ENCODE measurements at places on chromosomes 16 and 17.

DNA sequence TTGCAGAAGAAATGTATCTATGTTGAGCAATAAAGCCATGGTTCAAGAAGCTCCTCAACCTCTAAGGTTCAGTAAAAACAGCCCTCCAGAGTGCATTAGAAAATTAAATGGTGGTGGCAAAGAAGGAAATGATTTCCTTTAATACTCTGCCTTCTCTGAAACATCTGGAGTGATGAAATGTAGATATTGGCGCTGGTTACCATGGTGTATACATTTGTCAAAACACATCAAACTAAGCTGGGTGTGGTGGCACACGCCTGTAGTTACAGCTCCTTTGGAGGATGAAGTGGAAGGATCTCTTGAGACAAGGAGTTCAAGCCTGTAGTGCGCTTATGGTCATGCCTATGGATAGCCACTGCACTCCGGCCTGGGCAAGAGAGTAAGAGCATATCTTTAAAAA lies 6.0 kb downstream of the CAPNS2 start:
- no peak for DNase-seq

- peak; percentile 75 for DNase-seq
Observed at GRCh38 chr16:19555938-19556771, 652 bp downstream of the VPS35L start.

DNA sequence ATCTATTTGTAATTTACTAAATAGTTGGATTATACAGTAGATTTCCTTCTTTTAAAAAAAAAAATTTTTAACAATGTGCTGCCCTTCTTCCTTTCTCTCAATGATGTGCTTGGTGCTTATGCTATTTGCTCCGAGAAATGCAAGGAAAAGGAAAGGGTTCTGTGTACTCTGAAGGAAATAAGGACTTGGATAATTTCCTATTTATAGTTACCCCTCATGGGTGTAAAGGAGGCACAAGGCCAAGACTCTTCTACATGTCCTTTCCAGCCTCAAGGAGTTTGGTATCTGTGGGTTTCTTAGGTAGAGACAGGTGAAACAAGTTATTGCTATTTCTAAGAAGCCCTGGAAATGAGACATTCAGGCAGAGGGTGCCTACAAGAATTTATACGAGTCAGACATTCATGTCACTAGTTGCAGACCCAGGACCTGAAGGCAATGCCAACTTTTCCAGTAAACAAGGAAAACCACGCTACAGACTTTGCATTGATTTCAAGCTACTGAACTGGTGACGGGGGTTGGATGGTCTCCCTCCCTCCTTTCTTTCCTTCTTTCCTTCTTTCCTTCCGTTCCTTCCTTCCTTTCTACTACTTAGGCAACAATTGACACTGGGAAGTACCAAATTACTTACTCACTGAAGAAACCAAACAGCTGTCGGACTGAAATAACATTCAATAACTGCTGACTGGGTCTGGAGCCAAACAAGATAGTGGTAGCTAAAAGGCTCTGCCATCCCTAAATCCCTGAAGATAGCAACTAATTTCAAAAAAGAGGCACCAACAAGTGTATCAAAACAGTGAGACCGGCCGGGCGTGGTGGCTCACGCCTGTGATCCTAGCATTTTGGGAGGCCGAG lies 33.8 kb upstream of the GHDC start:
- no peak for DNase-seq

DNA sequence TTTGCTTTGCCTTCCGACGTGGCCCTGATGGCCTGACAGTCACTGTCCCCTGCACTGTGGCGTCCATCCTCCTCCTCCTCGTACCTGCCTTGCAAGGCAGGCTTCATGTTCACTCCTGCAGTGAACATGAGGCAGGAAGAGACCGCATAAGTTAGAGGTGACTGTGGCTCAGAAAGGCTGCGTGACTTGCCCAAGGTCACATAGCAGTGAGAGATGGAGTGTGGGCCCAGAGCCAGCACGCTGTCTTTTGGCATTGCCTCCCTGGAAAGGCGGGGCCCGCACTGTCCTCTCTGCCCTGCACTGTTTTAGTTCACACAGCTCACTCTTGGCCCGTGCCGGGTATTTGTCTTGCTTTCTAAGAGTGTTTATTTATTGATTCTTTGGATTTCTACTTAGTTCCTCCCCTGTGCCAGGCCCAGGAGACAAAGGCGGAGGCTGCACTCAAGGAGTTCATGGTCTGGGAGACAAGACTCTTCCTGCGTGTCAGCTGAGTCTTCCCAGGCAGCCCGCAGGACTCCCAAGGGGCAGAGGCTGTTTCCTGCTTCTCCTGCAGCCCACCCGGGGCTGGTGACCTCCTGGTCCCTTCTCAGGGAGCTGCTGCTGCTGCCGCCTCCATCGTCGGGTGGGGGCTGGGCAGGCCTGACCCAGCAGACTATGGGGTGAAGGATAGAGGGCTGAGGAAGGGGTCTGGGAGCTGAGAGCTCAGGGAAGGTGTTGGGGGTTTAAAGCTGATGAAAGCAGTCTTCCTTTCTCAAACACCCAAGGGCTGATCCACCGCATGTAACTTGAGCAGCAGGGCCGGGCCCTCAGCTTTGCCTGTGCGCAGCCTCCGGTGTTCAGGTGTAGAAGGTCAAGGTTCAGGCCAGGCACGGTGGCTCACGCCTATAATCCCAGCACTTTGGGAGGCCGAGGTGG lies 12.7 kb downstream of the CYGB start:
- no peak for DNase-seq

DNA sequence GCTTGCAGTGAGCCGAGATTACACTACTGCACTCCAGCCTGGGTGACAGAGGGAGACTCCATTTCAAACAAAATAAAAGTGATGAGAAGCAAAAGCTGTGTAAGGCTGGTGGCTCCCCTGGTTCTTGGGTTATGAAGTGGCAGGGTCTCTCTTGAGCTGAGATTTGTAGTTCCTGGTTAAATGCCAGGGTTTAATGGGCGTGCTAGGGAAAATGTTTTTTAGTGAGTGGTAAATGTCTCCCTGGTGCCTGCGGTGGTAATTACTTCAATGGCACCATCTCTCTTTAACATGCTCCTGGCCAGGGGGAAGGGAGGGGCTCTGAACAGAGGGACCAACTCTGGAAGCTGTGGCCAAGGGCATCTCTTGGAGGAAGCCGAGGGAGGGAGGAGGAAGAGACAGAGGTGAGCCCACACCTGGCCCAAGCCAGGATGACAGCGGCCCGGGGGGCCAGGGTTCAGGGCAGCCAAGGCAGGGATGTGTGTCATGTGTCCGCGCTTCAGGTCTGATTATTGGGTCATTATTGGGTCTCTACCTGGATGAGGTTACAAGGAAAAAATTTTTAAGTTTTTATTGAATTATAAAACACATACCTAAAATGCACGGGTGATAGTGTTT lies 17.8 kb upstream of the RPL38 start:
- no peak for DNase-seq

- no peak for DNase-seq
Observed at GRCh38 chr17:49996495-49997300, 1.7 kb upstream of the DLX3 start.

DNA sequence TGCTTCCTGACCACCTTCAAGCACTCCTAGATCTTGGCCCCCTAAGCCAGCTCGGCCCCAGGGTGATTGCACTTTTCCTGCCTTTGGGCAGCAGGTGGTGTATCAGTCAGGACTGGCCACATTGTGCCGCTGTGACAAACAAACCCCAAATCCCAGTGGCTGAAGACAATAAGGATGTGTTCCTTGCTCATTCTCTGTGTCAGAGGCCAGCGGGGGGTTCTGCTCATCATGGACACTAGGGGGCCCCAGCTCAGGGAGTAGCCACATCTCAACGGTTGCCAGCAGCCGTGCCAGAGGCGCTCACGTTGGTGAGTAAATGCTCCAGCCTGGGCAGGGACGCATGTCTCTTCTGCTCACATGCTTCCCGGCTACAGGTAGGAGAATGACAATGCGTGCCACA lies 60.4 kb downstream of the ZDHHC7 start:
- DNase-seq, result no peak

- DNase-seq, result no peak
Observed at GRCh38 chr17:56159826-56160380, 6.6 kb downstream of the ANKFN1 start.

DNA sequence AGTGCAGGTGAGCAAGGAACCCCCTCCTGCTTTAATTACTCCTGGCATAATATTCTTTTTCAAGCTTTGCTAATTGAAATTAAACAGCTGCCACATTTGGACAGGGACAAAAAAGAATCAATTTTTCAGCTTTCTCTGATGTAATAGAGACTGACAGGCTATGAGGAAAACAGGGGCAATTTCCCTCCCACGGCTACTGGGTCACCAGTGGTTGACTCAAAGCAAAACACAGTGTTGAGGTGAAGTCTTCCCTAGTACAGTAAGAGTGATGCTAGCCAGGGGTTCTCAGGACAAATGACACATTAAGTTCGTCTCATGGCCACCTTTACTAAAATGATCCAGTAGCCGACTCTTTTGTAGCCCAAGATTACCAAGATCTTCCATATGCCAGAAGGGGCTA lies 38.6 kb upstream of the PMFBP1 start:
- no peak for DNase-seq

- no peak for DNase-seq
Observed at GRCh38 chr16:73189136-73189535, 141.2 kb upstream of the ZFHX3 start.

GRCh38 chr17:45374501-45374900 lies 57.7 kb upstream of the MAP3K14 start:
- DNase-seq, result no peak

- no peak for DNase-seq
Observed at GRCh38 chr16:50046853-50047252, 18.9 kb upstream of the HEATR3 start.

- no peak for DNase-seq
Observed at GRCh38 chr17:5947701-5948180, 122.4 kb upstream of the WSCD1 start.

DNA sequence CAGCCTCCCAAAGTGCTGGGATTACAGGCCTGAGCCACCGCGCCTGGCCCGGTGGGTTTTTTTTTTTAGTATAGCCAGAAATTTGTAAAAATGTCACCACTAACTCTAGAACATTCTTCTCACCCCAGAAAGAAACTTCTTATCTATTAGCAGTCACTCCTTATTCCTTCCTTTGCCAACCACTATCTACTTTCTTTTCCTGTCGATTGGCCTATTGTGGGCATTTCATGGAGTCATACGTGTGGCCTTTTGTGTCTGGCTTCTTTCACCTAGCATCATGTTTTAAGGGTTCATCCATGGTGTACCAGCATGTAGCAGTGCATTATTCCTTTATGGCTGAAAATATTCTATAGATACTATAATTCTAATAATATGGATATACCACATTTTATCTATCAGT lies 3.6 kb downstream of the CYB5D2 start:
- DNase-seq, result no peak

GRCh38 chr16:28110074-28110473 lies 46.6 kb upstream of the GSG1L start:
- no peak for DNase-seq

- no peak for DNase-seq
Observed at GRCh38 chr17:78558989-78559388, 18.2 kb downstream of the DNAH17 start.

DNA sequence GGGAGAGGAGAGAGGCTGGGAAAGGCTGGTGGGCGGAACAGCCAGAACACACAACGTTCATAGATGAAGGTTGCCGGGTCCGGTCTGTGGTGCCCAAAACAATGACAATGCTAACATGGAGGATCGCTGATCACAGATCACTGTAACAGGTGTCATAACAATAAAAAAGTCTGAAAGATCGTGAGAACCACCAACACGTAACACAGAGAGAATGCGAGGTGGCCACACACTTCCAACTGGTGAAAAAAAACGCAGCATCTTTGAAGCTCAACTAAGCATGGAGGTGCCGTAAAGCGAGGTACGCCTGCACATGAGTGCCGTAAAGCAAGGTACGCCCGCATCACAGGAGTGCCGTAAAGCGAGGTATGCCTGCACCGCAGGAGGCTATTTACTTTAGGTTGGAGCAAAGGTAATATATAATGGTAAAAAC lies 42.3 kb downstream of the ABR start:
- DNase-seq, result no peak

GRCh38 chr16:12321311-12321842 lies 344.8 kb downstream of the SNX29 start:
- DNase-seq, result no peak

All from cerebellar cortex (tissue), 1 donor.